Aorta (tissue), 5 donors: ENCODE measurements at places on chromosomes 4 and X.

DNA sequence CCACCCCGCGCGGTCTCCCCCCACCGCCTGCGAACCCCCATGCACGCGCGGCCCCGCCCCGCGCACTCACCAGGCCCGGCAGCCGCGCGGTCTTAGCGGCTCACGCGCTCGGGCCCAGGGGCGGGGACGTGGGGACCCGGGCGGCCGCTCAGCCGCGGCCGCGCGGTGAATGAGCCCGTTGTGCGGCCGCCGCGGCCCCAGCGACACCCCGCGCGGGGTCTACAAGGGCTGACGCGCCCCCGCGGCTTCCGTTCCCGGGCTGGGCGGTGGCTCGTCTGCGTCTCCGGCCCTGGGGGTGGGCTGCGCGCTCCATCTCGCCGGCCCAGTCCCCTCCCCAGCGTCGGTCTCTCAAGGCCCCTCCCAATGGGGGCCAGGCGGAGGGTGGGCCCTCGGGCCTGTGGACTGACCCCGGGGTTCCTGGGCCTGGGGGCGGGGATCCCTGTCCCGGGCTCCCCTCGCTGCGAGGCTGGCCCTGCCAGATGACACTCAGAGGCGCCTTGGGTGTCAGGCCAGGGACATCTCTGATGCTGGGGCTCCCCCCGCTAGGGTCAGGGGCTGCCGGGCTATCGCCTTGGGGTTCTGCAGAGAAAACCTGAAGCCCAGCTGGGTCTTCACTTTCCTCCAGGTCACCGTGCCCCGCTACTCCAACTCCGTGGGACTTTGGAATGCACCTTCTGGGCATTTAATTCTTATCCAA is 4.3 kb upstream of the SLC26A1 start:
- H3K4me3 ChIP-seq: peak overlapping the region; percentile 5
- no peaks in the 10 kb centered on the region for H3K27me3 ChIP-seq
- no peak for DNase-seq
- no peaks in the 10 kb centered on the region for H3K4me1 ChIP-seq
- no peak overlapping the region for H3K27ac ChIP-seq
- no peaks in the 10 kb centered on the region for H3K36me3 ChIP-seq

DNA sequence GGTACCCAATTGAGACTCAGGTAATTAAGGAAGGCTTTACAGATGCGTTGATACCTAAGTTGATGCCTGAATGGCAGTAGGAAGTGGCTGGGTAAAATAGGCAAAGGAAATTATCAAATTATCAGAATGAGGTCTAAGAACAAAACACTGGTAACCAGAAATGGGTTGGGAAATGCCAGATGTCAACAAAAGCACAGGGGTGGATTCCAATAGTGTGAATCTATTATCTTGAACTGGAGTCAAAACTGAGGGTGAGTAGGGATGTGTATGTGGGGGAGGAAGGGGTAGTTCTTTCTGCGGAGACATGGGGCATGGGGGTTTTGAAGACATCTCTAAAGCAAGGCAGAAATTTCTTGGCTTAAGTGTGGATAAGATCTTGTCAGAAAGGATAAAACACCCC is 16.0 kb upstream of the SEPTIN6 start:
- no peaks in the 10 kb centered on the region for H3K4me1 ChIP-seq
- H3K36me3 ChIP-seq: no peaks in the 10 kb centered on the region
- no peaks in the 10 kb centered on the region for H3K27me3 ChIP-seq
- no peak overlapping the region for H3K4me3 ChIP-seq

DNA sequence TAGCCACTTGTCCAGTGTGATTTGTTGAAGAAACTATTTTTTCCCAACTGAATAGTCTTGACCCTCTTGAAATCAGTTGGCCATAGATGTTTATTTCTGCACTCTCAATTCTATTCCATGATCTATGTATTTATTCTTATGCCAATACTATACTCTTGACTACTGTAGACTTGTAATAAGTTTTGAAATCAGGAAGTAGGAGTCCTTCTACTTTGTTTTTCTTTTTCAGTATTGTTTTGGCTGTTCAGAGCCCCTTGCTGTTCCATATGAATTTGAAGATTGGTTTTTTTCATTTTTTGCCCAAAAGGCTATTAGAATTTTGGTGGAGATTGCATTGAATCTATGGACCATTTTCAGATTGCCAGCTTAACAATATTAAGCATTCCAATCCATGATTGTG is 10.2 kb downstream of the SAP30 start:
- H3K4me1 ChIP-seq: no peaks in the 10 kb centered on the region
- DNase-seq: no peak
- no peaks in the 10 kb centered on the region for H3K27me3 ChIP-seq
- no peak overlapping the region for H3K27ac ChIP-seq
- H3K4me3 ChIP-seq: no peak overlapping the region

DNA sequence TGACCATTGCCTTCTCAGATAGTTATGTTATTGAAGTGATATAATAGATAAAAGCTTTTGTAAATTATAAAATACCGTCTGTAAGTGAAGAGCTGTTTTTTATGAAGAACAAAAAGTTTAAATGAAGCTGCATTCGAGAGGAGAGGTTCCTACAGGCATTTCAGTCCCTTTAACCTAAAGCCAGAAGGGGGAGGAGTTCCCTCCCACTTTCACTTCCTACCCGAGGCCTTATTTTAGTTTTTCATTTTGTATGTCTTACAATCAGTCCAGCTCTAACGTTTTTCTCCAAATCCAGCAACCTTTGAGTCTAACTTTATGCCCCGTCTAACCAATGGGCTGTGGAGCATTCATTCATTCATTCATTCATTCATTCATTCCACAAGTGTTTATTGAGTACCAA is 16.5 kb upstream of the SOX3 start:
- no peak overlapping the region for H3K4me3 ChIP-seq
- no peaks in the 10 kb centered on the region for H3K4me1 ChIP-seq
- no peak for DNase-seq
- H3K36me3 ChIP-seq: no peaks in the 10 kb centered on the region
- H3K27me3 ChIP-seq: no peaks in the 10 kb centered on the region
- H3K27ac ChIP-seq: no peak overlapping the region

GRCh38 chr4:79678472-79679202 is 270.6 kb upstream of the GK2 start:
- no peaks in the 10 kb centered on the region for H3K27me3 ChIP-seq
- peaks cover 7% of the 10 kb centered on the region for H3K4me1 ChIP-seq
- H3K27ac ChIP-seq: no peak overlapping the region
- H3K4me3 ChIP-seq: no peak overlapping the region

DNA sequence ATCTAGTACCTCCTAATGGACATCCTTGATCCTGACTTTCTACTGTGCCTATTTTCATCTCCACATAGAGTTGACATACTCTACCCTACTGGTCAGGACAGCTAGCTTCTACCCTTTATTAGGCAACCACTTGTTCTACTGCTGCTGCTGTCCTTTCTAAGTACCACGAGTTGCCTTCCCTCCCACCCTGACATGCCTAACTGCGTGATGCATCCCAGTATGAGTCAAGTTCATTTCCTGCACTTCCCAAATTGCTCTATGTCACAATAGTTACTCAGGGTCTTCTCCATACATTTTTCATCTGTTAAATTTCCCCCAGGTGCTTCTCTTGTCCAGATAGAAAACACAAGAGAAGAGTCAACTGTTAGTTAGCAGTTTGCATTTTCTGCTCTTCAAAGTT is 133.4 kb downstream of the TBC1D19 start:
- H3K4me3 ChIP-seq: no peak overlapping the region
- no peaks in the 10 kb centered on the region for H3K27me3 ChIP-seq
- no peaks in the 10 kb centered on the region for H3K4me1 ChIP-seq
- no peak for DNase-seq

DNA sequence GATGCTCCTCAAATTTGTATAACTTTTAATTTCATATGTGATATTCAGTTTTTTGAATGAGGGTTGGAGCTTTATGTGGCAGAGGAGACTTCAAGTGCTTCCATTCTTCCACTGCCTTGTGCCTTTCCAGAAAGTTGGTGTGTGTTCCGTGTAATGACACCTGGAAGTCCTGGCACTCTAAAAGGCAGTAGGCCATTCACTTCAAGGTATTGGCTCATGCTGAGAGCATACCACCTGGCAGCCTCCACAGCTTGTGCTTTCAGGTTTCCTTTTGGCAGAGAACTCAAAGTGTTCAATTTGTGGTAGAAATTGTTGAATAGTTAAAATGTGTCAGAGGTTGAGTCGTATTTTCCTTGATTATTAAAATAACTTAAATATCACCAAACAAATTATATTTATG is 49.6 kb downstream of the GRIA2 start:
- no peaks in the 10 kb centered on the region for H3K27me3 ChIP-seq
- no peak overlapping the region for H3K4me3 ChIP-seq
- no peak overlapping the region for H3K27ac ChIP-seq
- peaks cover 1% of the 10 kb centered on the region for H3K36me3 ChIP-seq
- DNase-seq: no peak

DNA sequence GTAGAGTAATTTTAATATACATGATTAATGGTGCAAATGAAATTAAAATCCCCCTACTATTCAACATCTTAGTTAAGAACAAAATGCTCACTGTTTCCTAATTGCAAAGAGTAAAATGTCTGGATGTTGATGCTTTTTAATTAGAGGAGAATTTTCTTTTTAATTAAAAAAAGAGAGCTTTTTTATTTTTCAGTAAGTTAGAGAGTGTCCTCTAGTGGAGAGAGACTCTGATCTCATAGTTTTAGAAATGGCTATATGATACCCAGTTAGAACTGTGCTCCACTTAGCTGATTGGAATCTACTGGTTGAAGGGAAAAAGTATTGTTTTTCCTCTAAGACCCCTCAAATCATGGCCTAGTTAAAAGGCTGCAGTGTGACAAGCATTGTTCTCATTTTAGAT is 312.0 kb upstream of the MAGEB2 start:
- no peak for DNase-seq
- no peaks in the 10 kb centered on the region for H3K4me1 ChIP-seq
- no peak overlapping the region for H3K27ac ChIP-seq
- no peaks in the 10 kb centered on the region for H3K36me3 ChIP-seq
- H3K27me3 ChIP-seq: no peaks in the 10 kb centered on the region

GRCh38 chr4:13093170-13093569 is 391.0 kb downstream of the RAB28 start:
- H3K4me3 ChIP-seq: no peak overlapping the region
- DNase-seq: no peak
- no peaks in the 10 kb centered on the region for H3K27me3 ChIP-seq

GRCh38 chr4:7956270-7956808 is 16.7 kb upstream of the AFAP1 start:
- no peak overlapping the region for H3K4me3 ChIP-seq
- peak; percentile 88 for DNase-seq
- H3K36me3 ChIP-seq: no peaks in the 10 kb centered on the region
- H3K4me1 ChIP-seq: no peaks in the 10 kb centered on the region
- H3K27me3 ChIP-seq: no peaks in the 10 kb centered on the region

DNA sequence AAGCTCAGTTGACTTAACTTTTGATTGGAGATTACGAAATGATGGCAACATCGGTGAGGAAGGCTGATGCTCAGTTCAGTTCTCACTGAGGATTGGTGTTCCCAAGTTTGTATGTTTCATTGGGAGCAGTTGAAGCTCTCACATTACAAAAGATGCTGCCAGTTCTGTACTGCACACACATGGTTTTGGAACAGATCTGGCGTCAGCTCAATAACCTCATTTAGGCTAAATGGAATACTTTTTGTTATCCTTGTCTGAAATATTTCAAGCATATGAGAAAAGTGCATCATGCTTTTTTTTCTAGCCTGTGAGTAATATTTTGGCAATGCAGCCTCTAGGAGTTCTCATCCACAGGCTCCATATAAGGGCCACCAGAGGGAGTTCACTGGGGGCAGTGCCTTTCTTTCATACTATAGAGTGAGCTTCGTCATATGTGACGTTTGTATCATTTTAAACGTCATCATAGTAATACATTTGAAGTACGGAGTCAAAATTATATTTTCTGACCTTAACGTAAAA is 4.1 kb downstream of the ENPEP start:
- H3K27me3 ChIP-seq: no peaks in the 10 kb centered on the region
- H3K4me3 ChIP-seq: no peak overlapping the region
- no peak for DNase-seq
- no peaks in the 10 kb centered on the region for H3K36me3 ChIP-seq
- H3K4me1 ChIP-seq: no peaks in the 10 kb centered on the region
- no peak overlapping the region for H3K27ac ChIP-seq

- no peak overlapping the region for H3K27ac ChIP-seq
- no peak overlapping the region for H3K4me3 ChIP-seq
- no peak for DNase-seq
- peaks cover 6% of the 10 kb centered on the region for H3K36me3 ChIP-seq
- no peaks in the 10 kb centered on the region for H3K27me3 ChIP-seq
Measured at GRCh38 chr4:2689114-2689513, 67.0 kb downstream of the TNIP2 start.

- no peaks in the 10 kb centered on the region for H3K36me3 ChIP-seq
- H3K4me1 ChIP-seq: no peaks in the 10 kb centered on the region
- no peak for DNase-seq
Measured at GRCh38 chr4:146762016-146762415, 123.3 kb downstream of the POU4F2 start.

DNA sequence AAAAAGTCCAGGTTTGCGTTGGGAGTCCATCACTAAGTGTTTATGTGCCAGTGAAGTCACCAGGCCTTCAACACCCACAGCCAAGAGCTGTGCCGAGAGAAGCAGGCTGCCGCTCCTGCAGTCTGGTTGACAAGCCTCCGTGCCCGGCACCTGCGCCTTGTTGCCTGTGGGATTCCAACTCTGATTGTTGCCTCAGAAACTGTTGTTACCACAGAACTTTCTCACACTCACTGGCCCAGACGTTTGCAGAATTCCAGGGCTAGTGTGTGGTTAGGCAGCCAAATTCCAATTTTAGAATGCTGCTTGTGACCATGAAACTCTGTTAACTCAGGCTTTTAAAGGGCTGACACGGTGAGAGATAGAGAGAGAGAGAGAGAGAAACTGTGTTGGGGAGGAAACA is 119.5 kb upstream of the LIMCH1 start:
- H3K4me1 ChIP-seq: peaks cover 3% of the 10 kb centered on the region
- H3K27me3 ChIP-seq: no peaks in the 10 kb centered on the region
- H3K4me3 ChIP-seq: no peak overlapping the region
- H3K27ac ChIP-seq: no peak overlapping the region
- peak; percentile 81 for DNase-seq

DNA sequence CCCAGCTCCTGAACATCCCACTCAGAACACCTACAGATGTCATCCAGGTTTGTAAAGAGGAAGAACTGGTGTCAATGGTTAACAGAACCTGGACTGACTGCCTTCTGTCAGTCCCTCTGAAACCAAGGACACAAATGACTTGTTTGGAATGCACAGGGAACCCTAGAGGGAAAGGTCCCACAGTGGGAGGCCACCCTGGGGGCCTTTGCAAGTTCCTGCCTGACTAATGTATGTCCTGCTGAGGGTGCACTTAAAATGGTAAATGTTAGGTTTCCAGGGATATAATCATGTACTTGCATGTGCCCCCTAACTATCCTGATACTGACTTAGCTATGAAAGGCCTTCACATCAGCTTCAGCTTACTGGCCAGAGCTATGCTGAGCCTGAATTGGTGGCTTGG is 15.0 kb upstream of the XAGE2 start:
- H3K4me1 ChIP-seq: no peaks in the 10 kb centered on the region
- no peaks in the 10 kb centered on the region for H3K27me3 ChIP-seq
- no peak for DNase-seq
- no peak overlapping the region for H3K4me3 ChIP-seq
- H3K36me3 ChIP-seq: no peaks in the 10 kb centered on the region

- no peaks in the 10 kb centered on the region for H3K4me1 ChIP-seq
- no peak for DNase-seq
- no peak overlapping the region for H3K27ac ChIP-seq
Measured at GRCh38 chr4:37715889-37716402, 29.8 kb upstream of the RELL1 start.
